NCI-H187 treated with DMSO at 0.1 percent for 48 hours (cell line): ENCODE measurements at places on chromosomes 6 and 20.

GRCh38 chr6:75516757-75517156, 23.2 kb upstream of the FILIP1 start:
- DNase-seq = no peak

DNA sequence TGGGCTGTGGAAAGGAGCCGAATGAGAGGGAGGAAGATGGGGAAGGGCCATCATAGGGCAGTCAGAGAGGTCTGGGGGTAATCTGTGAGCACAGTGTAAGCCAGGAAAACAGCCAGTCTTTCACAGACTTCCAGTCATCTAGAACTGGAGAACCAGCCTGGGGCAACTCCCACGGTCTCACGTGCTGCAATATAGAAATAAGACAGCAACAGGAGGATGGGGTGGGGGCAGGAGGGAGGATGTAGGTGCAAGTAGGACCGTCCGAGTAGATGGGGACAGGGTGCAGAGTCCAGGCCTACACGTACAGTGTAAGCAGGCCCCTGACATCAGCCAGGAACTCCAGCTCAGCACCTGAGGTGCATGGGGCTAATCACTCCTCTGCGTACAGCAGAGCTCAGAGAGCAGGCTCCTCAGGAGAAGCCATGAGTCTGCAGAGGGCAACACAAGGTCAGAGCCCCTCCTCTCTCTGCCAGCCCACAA, 58.2 kb upstream of the TNFAIP3 start:
- DNase-seq = no peak

GRCh38 chr6:114543696-114544095, 200.9 kb upstream of the HS3ST5 start:
- no peak for DNase-seq

DNA sequence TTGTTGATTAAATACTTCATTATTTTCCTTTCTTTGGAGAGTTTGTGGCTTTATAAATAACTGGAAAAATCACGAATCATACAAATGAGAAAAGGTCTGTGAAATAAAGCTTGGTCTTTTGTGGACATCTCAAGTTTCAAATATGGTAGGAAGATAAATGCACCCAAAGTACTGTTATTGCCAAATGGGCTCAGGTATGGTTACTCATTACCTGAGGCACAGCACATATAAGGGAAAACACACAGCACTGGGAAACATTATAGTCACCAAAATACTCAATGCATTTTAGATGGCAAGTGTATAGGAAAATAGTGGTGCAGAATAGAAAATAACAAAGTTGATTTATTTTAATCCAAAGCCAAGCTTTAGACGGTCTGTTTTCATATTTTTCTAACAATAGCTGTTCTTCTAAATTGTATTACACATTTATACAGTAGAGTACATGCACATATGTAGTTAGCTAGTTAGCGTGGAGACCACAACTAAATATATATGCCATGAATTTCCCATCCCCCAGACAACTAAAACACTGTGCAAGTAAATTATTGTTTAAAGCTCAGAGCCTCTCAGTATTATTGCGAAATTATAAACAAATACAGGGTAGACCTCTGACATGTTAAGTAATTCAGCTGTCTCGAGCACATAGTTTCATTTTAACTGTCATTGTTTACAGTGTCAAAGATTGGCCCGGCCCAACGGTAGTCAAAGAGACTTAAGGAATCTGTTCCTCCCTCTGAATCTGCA, 336.0 kb downstream of the SYNE1 start:
- no peak for DNase-seq

- DNase-seq = no peak
Observed at GRCh38 chr6:165661664-165662025, 1.4 kb downstream of the PDE10A start.

DNA sequence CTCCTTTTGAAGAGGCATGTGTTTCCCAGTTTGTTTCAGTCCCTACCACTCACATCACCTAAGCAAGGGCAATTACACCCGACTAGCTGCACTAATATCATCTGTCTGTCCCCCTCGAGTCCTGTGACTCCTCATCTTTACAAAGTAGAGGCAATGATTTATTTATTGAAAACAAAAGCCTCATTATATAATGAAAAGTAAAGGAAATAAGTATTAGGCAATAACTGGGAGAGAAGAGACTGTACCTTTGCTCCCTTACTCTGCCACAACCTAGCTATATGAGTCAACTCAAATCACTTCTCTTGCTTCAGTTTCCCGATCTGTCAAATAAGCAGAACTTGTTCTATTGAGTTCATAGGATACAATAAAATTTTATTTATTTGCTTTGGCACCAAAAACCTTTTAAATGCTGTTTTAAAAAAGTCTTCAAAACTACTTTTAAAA, 38.9 kb downstream of the CSNK2A1 start:
- no peak for DNase-seq
